ENCODE measurements at places on chromosomes 5 and 9.

DNA sequence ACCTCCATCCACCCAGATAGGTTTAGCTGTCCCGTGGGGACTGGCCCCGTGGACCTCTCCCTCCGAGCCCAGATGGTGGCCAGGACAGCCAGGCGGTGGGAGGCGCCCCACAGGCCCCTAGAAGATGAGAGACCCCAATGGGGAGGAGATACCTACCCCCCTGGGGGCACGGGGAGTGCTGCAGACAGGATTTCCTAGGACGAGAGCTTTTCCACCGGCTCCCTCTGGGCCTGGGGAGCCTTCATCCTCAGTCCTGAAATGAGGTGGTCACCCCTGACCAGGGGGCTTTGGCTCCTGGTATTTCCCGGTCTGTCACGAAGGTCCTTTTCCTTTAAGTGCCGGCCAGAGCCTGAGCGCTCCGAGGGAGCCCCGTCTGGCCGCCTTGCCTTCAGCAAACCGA, 46.8 kb downstream of the MRPL36 start:
- DNase-seq, result no peak

DNA sequence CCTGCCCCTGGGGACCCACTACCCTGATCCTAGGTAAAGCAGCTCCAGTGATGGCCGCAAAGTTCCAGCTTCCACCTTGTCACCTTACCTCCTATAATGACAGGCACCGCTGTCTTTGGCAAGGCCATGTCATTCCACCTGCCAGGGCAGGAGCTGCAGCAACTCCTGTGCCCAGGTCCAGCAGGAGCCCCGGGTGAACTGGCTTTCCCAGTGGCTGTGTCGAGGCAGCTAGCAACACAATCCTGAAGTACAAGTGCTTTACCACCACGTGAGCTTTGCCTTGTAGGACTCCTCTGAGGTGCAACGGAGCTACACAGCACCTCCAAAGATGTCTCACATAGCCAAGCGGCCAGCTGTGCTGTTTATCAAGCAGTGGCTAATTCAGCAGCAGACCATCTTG, 20.7 kb upstream of the MGAT1 start:
- no peak for DNase-seq

DNA sequence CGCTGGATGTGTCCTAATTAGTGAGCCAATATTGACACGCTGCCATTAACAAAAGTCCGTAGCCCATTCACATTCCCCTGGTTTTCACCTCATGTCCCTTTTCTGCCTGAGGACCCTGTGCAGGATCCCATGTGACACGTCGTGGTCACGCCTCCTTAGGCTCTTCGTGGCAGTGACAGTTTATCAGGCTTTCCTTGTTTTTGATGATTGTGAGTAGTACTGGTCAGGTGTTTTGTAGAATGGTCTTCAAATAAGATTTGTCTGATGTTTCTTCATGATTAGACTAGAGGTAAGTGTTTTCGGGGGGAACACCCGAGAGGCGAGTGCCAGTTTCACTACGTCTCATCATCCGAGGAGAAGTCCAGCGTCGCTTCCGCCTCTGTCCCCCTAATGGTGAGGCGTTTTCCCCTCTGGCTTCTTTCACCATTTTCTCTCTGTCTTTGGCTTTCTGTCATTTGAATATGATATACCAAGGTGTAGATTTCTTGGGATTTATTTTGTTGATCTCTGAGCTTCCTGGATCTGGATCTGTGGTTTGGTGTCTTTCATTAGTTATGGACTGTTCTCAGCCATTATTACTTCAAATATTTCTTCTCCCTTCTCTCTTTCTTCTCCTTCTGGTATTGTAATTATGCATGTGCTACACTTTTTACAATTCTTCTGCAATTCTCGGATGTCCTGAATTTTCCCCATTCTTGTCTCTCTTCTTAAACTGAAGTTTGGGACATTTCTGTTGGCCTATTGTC, 57.3 kb downstream of the TRIP13 start:
- no peak for DNase-seq

- DNase-seq, result no peak
These were observed 16.5 kb downstream of the MRPL36 start for GRCh38 chr5:1783216-1783554.

DNA sequence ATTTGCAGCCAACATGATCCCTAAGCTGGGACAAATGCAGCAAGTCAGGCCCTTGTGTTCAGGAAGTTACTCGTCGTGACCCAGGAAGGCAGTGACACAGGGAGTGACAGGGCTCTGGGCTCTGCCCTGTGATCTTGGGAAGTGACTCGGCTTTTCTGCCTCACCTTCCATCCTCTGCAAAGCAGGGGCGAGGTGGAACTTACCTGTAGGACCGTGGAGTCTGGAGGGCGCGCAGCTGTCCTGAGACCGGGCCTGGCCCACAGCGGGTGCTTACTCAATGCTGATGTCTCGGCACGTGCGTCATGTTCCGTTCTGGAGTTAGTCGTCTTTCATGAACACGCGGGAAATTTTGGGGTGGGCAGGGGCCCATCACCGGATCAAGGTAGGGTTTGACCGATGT, 22.8 kb upstream of the LPCAT1 start:
- no peak for DNase-seq

DNA sequence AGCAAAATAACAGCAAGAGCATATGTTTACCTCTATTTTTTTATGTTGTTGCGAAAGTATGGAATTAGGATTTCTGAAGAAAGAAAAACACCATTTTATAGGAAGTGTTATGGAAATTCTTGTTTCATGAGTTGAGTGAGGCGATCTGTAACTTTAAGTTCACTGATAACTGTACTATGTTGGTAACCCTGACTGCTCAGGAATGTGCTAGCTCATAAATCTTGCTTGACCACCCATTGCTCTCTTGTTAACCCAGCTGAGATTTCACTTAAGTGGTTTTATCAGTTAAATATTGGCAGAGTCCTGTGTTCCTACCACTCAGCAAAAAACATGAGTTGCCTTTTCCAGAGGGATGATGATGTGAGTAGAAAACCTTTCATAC, 91.1 kb upstream of the STARD4 start:
- no peak for DNase-seq

DNA sequence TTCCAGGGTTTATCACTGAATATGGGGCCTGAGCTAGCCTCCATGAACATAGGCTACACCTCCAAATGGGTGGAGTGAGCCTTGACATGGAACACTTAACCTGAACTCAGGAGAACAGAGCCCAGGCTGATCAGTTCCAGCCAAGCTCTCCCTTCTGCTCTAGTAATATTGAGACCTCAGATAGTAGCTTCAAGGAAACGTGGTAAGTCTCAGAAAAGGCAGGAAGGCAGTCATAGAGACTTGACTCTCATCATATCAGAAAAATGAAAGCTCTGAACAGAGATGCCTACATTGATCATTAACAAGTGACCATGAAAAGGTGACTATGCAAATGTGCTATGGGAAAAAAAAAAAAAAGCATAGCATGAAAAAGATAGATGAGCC, 40.5 kb upstream of the MYO10 start:
- no peak for DNase-seq

DNA sequence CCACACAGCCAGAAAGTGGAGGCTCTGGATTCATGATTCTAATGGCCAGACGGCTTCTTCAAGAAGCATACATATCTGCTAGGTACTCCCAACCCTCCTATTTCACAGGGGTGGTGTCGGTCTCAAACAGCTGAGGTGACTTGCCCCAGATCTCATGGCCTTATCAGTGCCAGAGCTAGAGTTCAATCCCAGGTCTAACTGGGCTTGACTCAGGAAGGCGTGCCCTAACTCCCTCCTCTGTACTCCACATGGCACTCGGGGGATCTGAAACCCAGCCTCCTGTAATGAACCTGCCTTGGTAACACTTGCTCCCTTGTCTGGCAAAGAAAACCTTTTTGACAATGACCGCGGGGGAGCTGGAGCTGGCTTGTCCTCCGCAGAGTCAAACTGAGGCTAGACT, 2.1 kb downstream of the QRFP start:
- DNase-seq, result no peak

- no peak for DNase-seq
These were observed 14.8 kb upstream of the NR3C1 start for GRCh38 chr5:143418140-143418866.

- DNase-seq, result no peak
These were observed 176.4 kb downstream of the AUH start for GRCh38 chr9:91185193-91185886.

- no peak for DNase-seq
These were observed 19.7 kb upstream of the ADAMTS19 start for GRCh38 chr5:129440424-129440823.

- no peak for DNase-seq
These were observed 35.6 kb upstream of the SEMA4D start for GRCh38 chr9:89533411-89534095.

DNA sequence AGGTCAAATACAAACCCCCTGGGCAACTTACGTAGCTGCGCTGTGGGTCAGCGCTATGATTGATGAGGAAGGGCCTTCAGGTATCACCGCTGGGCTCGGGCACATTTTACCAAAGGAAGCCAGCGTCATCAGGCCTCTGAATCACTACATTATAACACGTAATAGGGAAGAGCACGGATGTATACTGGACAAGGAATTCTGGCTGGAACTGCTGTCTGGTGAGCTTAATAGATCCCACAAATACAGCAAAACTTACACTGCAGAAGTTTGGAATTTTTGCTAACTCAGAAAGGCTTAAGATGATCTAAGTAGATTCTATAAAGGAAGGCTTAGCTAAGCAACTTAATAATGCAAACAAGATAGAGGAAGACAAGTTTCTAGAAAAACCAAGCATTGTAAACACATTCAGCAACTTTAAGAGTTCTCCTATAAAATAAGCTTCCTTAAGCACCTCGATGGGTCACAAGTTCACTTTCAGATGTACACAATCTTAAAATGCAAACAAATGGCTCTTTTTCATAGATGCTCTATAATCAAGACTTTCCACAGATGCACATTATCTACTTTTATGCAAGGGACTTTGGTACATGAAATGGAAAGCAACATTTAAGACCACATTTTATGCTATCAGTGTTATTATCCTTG, 360.1 kb upstream of the PANK3 start:
- no peak for DNase-seq

DNA sequence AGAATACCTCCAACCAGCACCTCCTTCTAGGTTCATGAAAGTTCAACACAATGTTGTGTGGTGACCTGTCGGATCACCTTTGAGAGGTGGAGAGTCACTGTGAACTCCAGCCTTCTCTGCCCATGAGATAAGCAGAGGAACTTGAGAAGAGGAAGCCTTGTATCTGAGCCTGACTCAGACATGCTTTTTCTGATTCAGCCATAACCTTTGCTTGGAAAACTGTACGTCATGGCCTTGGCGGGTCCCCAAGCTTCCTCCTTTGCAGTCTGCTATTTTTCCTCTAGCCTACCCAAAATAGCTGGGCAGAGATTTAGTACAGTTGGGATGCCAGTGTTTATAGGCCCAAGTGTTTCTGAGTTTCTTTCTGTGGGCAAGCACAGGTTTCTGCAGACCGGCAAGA, 274.7 kb downstream of the CETN3 start:
- DNase-seq, result no peak

GRCh38 chr5:169696621-169697510, 59.8 kb downstream of the DOCK2 start:
- no peak for DNase-seq

DNA sequence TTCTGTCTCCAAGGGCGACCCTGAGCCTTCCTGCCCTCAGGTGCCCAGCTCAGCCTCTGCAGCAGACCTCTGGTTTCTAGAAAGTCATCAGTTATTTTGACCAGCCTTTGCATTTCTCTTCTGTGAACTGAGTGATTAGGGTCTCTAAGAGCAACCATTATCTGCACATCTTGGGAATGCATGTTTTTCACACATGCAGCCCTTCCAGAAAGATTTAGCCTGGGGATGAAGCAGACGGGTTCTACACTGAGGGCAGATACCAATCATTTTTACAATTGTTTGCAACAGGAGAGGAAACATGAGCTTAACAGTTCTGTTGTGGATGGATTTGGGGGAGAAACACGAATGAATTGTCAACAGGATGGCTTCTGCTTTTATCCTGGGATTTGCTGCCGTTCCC, 90.1 kb upstream of the PITX1 start:
- DNase-seq, result no peak

DNA sequence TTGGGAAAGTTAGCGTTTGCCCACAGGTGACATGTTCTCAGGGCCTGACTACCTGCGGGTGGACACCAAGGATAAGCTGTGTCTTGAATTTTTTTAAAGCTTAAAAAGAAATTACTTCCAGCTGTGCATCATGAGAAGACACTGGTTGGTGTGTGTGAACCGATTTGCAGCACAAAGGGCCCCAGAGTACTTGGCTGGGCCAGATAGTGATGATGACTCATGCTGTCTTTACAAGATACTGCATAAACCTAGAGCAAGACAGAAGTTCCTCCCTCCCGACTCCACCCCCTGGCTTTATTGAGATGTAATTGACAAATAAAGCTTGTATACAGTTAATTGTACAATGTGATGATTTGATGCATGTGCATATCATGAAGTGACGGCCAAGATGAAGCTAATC, 212.8 kb downstream of the NXNL2 start:
- DNase-seq, result no peak

DNA sequence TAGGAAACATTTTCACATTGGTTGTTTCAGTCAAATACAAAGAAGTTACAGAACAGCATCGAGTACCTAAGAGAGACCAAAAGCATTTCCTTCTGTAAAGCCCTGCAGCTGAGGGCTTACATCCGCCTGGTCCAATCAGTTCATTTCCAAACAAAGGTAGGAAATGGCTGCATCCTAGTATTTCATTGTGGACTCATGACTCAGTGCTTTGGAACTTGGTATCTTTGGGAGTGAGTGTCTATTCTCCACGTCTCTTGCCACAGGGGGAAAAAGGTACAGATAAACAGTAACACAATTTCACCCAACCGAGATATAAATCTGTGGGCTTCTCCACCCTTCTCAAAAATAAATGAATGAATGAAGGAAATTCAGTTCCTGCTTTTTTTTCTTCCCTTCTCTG, 75.4 kb downstream of the NFIB start:
- no peak for DNase-seq

DNA sequence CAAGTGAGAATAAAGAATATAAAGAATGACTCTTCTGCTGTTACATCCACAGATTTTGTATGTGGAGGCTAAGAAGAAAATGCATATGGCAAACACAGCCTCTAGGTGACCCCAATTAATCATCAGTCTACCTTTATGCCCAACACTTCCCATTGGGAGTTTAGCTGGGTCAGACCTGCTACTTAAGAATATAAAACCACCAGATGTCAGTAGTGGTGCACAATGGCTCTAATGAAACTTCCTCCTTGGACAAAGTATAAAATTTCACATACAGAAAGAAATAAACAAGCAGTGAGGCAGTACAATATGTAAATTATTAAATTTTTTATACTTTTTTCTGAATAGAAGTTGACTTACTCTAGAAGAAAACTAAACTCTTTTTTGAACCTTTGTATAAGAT, 539.9 kb downstream of the BRINP1 start:
- no peak for DNase-seq

DNA sequence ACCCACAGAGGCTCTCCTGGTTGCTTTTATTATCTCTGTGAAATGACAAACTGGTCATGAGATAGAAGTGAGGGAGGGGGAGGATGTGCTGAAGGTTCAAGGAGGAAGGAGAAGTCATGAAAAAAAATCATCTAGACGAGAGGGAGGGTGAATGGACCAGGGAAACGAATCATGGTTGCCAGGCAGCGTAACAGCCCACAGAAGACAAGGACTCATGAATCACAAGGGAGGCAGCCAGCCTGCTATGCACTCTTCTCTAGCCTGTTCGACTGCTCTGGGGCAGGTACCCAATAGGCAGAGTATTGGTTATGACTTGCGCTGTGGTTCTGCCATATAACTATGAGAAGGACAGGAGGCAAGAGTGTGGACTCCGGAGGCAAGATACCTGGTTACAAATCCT, 475.2 kb downstream of the CDK5RAP2 start:
- no peak for DNase-seq

GRCh38 chr5:121982146-121982892, 20.5 kb downstream of the SRFBP1 start:
- DNase-seq, result no peak

GRCh38 chr5:153777681-153778581, 260.8 kb downstream of the FAM114A2 start:
- DNase-seq, result no peak

Data from NK-92 treated with Interleukin-12 subunit alpha and Interleukin-12 subunit beta, amount 100 ng/mL, for 24 hours (cell line).